ENCODE measurements at places on chromosomes 7 and 10.

DNA sequence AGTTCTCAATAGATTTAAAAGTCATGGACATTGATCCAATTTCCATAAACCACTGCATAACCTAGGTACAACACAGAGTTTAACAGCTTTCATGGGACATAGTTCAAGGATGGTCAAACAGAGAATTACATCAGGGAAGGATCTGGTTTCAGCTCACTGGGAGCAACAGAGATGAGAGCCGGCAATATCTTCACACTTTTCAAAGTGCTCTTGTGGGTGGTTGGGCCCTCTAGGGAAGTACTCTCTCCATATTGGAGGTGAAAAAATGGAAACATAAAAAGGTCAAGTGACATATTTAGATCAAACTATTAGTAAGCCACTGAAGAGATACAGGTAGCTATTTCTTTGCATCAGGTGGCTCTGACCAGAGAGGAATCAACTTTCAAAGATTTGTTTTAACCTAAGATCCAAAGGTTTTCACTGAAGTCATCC is 61.8 kb upstream of the LRRN3 start:
- no peak for DNase-seq

GRCh38 chr10:101848408-101848807 is 4.8 kb upstream of the KCNIP2 start:
- no peak for DNase-seq

DNA sequence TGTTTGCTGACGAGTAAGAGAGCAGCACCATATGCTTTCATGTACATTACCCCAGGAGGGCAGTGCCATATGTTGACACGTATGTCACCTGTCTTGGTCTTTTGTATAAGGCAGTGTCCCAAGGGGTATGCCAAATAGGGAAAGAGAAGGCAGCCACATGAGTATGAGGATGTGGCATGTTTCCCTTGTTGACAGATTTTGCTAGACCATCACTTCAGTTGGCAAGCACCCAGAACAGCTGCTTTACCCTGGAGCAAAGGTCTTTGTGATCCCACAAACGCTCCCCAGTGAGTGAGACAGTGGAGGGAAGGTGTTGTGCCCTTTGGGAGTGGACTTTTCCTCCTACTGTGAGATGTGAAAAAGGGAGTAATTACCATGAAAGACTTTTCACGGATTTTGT is 350.1 kb downstream of the ETV1 start:
- no peak for DNase-seq

- peak; percentile 79 for DNase-seq
Measured at GRCh38 chr10:76086761-76087639, 655.6 kb downstream of the LRMDA start.

DNA sequence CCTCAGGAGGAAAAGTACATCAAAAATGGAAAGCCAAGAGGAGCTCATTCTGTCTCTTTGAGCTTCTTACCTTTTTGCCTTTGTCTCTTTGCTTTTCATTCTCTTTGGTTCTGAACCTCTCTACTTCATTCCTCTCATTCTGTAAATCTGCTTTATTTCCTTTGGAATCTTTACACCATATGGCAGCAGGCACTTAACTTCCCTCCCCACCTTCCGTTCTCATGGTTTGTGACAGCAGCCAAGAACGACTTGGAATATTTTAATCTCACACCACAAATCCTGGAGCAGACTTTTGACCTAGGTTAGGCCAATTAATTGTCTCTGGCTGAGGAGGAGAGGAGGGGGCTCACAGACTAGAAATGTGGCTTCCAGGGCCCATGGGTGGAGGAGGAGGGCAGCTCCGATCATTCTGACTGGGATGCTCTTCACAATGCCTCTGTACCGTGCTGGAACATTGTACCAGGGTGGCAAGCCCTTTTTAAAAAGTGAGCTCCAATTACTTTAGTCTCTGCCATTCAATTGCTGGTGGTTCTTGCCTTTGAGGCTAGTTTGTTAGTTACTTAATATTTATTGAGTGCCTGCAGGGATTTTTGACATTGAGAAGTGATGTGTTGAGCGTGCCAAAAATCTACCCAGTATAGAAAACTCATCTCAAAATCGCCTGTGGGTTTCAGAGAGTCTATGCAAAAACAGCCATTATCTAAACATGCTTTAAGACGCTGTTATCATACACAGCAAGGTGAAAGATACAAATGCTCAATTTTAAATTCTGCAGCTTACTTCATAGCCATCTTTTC is 386.6 kb downstream of the DPP6 start:
- no peak for DNase-seq

- peak; percentile 70 for DNase-seq
Measured at GRCh38 chr7:150388709-150389531, 9.8 kb downstream of the ZNF775 start.

DNA sequence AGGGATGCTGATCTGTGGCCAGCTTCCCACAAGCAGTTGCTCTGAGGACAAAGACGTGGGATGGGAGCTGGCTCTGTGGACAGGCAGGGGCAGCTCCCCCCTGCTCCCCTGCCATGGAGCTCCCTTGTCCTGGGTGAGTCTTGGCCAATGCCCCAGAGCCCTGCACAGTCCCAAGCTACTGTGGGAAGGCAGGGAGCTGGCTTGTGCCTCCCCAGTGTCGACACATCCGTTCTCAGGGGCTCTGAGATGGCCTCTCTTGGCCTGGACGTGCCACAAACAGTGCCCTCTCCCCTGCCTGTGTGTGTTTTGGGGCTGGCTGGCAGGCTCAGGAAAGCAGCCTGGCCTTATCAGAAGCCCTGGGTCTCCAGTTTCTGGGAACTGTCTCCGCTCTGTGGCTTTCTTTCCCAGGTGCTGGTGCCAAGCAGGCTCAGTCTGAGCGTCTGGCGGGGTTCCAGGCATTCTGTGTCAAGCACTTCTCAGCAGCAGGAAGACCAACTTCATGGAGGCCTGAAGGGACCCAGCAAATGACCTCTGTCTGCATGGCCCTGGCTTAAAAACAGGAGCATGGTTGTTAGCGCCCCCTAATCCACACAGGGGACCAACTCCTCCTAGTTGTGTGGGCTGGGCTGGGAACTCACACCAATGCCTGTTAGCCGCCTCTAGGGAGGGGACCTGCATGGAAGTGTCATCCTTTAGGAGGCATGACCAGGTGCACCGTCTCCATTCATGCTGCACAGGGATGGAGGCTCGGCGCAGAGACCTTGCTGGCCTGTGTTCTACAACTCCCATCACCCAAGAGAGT is 375.2 kb downstream of the RPS24 start:
- DNase-seq: peak; percentile 48

GRCh38 chr7:107850643-107851042 is 40.3 kb upstream of the DLD start:
- no peak for DNase-seq

- no peak for DNase-seq
Measured at GRCh38 chr7:138204982-138205298, 128.7 kb downstream of the AKR1D1 start.

DNA sequence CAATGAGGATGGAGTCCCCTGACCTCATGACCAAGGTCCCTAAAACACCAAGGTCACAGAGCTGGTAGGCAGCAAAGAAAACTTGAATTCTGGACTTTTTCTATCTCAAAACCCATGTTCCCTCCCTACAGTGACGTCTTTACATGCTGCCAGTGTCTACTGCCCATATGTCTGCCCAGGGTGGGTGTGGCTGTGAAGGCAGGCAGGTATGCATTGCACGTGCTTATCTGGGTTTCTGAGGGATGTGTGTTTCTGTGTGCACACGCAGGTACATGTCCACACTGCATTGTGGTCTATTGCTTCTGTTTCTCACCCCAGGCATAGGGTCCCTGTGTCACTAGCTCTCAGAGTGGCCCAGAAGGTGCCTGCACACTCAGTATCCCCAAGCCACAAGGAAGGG is 13.5 kb downstream of the ATP6V1F start:
- no peak for DNase-seq

- no peak for DNase-seq
Measured at GRCh38 chr10:42475168-42476098, 162.9 kb downstream of the ZNF33B start.

- DNase-seq: no peak
Measured at GRCh38 chr10:6247041-6247712, 44.4 kb downstream of the PFKFB3 start.

DNA sequence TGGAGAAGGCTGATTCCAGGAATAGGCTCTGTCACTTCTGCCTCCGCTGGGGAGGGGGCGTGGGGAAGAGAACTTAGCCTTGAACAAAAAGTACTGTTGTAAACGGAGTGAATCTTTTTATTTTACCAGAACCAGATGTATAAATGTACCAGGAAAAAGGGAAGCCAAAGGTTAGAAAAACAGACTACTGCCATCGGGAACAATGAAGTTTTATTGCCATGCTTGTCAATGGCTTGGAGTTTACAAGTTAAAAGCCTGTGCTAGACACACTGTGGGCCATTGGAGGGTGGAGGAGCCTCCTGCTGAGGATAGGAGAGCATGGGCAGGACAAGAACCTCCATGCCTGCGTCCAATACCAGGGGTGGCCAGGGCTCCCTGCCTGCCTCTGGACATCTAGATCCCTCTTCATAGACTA is 161.7 kb upstream of the LYZL2 start:
- no peak for DNase-seq

DNA sequence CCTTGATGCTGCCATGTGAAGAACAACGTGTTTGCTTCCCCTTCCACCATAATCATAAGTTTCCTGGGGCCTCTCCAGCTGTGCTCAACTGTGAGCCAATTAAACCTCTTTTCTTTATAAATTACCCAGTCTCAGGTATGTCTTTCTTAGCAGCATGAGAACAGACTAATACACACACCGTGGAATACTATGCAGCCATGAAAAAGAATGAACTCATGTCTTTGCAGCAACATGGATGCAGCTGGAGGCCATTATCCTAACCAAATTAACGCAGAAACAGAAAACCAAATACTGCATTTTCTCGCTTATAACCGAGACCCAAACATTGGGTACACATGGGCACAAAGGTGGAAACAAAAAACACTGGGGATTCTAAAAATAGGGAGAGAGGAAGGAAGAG is 286.7 kb upstream of the MINDY3 start:
- DNase-seq: no peak

DNA sequence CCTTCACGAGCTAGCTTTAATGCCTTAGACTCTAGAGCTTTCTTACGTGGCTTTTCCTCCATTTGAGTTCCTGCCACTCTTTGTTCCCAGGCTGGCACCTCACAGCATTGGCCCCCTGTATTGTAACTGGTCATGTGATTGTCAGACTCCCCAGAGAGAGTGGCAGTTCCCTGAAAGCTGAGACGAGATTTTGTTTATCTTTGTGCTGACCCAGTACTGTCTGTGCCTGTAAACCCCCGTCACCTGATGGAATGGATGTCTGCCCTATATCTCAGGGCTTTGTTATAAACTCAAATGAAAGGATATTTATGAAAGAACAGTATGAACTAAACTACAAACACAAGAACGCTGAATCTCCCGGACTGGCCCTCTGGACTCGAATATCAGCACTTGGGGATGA is 13.0 kb downstream of the NOBOX start:
- DNase-seq: no peak

DNA sequence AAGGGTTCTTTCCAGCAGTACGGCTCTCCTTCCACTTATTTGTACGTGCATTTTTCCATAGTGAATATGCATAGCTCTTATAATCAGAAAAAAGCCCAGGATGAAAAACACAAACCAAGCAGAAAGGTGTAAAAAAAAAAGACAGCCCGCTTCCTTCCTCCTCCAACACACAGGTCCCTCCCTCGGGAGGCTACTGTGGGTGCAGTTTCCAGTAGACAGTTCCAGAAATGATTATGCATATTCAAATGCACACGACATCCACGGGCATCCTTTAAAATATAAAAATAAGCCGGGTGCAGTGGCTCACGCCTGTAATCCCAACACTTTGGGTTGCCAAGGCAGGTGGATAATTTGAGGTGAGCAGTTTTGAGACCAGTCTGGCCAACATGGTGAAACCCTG is 59.9 kb downstream of the TNRC18 start:
- DNase-seq: no peak

DNA sequence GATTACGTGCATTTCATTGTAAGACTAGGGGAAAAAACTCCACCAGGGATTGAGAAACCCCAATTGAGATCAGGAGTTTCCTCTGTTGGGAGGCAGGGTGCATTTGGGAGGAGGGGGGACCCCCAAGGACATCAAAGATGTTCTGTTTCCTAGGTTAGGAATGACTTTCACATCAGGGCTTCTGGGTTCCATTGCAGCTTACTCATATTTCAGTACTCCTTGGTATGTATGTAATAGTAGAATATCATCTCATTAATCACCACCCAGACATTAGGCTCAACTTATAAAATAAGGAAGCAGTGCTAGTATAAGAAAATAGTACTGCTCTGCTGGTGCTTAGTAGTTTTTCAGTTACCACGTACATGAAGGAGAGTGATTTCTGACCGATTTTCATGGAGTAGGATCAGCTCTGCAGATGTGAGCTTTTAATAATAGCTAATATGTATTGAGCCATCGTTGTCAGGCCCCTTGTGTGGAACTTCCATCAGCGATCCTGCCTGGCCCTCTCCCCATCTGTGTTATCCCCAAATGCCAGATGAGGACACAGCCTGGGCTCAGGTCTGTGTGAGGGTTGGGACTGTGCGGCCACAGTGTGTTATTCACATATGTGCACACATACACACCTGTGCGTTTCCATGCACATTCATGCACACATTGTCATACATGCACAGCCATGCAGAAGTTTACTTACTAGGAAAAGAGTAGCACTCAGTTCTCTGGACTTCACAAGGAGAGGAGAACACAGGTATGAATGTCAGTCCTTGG is 23.5 kb downstream of the UPP1 start:
- no peak for DNase-seq

DNA sequence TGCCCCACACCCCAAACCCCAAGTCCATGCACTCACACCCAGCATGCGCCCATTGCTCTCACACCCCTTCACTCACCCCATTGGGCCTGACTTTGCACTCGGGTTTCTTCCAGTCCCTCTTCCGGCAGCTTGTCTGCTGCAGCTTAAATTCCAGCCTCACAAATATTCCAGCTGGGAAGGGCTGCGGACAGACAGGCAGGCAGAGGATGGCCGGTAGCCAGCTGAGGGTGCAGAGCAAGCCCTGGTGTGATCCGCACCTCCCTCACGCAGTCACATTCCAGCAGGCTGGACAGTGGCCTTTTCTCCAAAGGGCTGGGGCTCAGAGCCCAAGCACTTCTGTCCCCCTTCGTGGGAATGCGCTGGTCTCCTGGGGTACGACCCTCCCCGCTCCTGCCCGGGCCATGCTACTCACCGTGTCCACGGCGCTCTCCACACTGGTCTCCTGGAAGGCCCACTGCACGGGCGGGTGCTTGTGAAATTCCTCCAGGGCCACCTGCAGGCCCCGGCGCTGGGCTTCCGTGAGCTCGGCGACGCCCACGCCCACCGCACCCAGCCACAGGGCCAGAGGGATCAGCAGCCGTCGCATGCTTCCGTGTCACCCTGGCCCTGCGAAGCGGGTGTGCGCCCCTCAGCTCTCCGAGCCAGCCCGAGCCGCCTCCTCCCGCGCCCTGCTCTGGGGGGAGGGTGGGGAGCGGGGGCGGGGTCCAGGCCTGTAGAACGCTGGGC is 1.2 kb downstream of the RARRES2 start:
- no peak for DNase-seq

DNA sequence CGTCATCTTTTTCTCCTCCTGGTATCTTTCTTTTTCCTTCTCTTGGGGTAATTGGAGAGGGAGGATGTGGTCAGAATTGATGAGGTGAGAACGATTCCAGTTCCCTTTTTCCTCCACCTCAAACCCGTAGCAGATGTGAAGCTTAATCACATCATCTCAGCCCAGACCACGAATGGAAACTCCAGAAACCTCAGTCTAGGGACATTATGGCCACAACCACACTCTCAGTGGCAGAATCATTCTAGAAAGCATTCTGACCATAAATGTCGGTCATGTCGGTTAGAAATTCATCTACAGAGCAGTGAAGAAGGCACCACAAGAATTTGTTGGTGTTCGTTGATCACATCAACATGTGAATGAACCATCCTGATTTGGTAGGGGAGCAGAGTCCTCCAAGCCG is 78.7 kb downstream of the GATA3 start:
- DNase-seq: no peak
